ENCODE measurements at places on chromosomes 5 and 9.
A peak's percentile ranks its signal among the peaks of the same experiment; 100 is the strongest.

DNA sequence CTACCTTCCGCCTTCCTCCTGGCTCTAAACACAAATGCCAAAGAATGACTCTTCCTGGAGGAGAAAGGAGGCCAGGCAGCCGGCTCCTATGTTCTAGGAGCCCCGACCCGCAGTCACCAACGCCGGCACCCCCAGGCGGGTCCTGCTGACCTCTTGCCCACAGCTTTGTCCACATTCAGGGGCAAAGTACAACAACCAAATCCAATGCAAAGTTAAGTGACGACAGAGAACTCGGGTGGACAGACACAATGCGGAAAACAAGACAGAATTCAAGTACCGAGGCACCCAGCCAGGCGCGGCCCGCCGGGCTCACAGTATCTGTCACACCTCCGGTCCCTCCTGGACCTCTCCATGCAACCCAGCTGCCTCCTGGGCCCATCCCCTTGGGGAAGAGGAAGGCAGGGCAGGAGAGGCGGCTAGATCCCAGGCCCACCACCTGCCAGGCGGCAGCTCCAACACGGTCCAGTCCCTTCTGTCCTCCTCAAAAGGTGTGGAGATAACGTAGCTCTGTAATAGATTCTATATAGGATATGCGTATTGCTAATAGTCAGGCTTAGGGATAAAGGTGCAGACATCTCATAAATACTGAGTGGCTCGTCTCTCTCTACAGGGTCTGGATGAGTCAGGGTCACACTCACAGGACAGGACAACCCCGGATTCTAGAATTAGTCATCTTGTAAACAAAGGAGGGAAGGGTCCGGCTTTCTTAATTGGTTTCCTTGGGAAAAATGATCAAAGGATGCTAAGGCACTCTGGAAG, 46.9 kb upstream of the UBAC1 start:
- no peak for DNase-seq

- no peak for DNase-seq
Measured at GRCh38 chr9:124708074-124708473, 63.0 kb downstream of the NR6A1 start.

- peak; percentile 13 for DNase-seq
Measured at GRCh38 chr9:90880669-90881068, 79.0 kb downstream of the SYK start.

- DNase-seq, result peak; percentile 92
Measured at GRCh38 chr5:113202746-113203716, 226.4 kb downstream of the DCP2 start.

DNA sequence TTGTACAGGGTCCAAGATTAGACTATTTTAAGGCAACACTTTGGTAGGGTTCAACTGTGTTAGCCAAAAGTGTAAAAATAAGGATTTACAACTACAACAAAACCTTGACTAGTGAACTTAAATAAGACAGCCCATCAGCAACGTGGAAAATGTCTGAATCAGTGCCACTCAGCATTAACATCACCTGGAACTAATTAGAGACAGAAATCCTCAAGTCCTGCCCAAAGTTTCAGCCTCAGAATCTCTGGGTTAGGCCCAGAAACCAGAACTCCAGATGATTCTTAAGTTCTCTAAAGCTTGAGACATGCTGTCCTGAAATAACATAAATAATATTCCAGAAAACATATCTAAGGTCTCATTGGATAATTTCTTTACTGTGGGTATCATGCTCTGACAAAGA, 118.6 kb downstream of the SEMA6A start:
- no peak for DNase-seq

DNA sequence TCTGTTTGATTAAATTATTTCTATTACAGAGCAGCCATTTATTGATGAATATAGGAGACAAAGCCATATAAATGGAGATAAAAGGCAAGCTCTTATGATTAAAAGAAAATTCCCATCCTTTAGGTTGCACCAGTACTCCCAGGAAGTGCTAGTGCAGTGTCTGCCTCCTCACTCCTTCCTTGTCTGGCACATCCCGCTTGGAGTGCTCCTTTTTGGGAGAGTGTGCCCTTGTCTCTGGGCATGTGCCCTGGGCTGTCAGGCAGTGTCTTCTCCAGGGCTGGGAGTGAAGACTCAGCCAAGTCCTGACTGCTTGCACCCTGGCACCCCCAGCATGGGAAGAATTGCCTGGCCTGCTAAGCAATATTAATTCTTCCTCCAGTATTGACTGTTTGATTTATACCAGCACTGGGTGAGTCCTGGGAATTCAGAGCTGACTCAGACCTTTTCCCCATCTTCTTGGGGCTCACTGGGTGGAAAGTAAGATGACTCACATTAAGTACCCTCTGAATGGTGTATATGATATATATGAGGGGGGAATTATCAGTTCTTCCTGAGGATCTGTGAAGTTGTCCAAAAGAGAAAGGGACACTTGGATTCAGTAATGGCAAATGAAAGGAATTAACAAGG, 62.1 kb downstream of the ZSWIM6 start:
- DNase-seq, result no peak

- peak; percentile 63 for DNase-seq
Measured at GRCh38 chr5:160923936-160924710, 72.1 kb upstream of the ATP10B start.

GRCh38 chr5:154697371-154697770, 57.8 kb upstream of the LARP1 start:
- no peak for DNase-seq

- no peak for DNase-seq
Measured at GRCh38 chr5:147957901-147958300, 51.6 kb upstream of the C5orf46 start.

- no peak for DNase-seq
Measured at GRCh38 chr9:78866207-78867132, 569.5 kb downstream of the PSAT1 start.

DNA sequence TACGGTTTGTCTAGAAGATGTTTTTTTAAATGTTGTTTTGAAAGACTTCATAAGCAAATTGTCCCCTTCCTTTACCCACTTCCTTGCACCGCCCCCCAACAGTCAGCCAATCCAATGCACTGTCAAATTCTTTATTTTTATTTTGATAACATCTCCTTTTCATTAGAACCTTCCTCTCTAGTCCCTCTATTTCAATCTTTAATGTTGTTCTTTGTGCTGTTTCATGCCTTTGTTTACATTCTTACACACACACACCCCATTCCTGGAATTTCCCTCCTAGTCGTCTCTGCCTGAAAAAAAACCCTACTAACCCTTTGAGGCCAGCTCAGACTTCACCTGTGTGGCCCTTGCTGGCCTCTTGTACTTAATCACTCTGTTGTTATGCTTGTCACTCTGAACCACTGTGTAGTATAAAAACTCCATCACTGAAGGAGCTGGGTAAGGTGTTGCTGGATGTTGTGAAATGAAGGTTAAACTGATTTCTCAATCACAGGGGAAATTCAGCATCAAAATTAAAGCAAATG, 133.4 kb downstream of the UGCG start:
- DNase-seq, result no peak

DNA sequence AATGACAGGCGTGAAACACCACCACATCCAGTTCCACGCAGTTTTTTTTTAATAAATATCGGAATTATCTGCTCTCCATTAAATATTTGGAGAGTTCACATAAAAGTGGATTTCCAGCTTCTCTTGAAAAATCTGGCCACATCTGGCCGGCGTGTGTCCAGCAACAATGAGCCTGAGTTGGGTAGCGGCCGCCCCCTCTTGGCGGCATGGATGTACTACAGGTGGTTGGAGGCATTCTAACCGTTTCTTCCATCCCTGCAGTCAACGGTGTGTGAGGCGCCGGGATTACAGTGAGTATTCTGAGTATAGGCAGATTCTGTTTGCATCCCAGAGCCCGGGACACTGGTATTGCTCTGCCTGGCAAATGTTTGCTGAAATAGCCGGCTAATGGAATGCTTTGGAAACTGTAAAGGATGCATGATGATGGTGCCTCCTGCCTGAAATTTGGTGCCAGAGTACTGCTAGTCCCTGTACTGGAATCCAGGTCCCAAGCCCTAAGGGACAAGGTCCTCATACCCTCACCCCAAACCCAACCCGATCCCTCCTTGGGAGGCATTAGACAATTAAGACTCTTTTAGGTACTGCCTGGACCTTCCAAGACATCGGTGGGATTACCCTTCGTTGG, 13.6 kb upstream of the GM2A start:
- peak; percentile 65 for DNase-seq

DNA sequence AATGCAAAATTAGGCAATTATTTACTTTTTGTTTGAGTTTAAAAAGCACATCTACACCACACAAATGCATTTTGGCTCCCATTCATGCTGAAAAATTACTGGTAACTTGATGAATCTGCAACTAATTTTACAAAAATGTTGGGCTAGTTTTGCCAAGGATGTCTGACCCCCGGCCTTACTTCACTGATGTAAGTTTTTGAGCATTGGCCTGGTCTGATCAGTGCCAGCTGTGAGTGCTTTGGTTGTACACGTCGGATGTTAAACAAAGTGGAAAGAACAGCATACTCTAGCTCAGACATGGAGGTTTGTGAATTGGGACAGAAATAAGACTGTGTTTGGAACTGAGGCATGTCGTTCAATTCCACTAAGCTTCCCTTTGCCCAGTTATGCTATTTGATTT, 1044.2 kb downstream of the TLE4 start:
- DNase-seq, result no peak

GRCh38 chr9:125464591-125465385, 203.2 kb downstream of the GAPVD1 start:
- no peak for DNase-seq

- no peak for DNase-seq
Measured at GRCh38 chr5:180563994-180564393, 27.3 kb downstream of the SCGB3A1 start.

GRCh38 chr5:132501629-132501956, 11.0 kb upstream of the IRF1 start:
- DNase-seq, result no peak

- no peak for DNase-seq
Measured at GRCh38 chr5:76986825-76987526, 34.1 kb downstream of the CRHBP start.

GRCh38 chr9:75389101-75389500, 300.8 kb downstream of the OSTF1 start:
- DNase-seq, result no peak

DNA sequence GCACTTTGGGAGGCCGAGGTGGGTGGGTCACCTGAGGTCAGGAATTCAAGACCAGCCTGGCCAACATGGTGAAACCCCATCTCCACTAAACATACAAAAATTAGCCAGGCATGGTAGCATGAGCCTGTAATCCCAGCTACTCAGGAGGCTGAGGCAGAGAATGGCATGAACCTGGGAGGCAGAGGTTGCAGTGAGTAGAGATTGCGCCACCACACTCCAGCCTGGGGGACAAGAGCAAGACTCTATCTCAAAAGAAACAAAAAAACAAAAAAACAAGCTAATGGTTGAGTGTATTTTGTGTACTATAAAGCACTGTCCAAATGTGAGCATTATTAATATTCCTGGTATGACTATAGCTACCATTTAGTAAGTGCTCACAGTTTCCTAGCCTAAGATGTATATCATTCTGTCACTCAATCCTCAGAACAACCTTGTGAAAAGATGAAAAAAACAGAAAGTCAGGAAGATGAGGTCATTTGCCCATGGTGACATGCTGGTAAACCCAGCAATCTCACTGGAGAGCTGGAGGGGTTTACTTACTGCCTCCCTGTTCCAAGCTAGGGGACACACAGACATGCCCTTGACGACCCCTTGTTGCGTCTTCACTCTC, 27.7 kb downstream of the ARHGEF37 start:
- no peak for DNase-seq

DNA sequence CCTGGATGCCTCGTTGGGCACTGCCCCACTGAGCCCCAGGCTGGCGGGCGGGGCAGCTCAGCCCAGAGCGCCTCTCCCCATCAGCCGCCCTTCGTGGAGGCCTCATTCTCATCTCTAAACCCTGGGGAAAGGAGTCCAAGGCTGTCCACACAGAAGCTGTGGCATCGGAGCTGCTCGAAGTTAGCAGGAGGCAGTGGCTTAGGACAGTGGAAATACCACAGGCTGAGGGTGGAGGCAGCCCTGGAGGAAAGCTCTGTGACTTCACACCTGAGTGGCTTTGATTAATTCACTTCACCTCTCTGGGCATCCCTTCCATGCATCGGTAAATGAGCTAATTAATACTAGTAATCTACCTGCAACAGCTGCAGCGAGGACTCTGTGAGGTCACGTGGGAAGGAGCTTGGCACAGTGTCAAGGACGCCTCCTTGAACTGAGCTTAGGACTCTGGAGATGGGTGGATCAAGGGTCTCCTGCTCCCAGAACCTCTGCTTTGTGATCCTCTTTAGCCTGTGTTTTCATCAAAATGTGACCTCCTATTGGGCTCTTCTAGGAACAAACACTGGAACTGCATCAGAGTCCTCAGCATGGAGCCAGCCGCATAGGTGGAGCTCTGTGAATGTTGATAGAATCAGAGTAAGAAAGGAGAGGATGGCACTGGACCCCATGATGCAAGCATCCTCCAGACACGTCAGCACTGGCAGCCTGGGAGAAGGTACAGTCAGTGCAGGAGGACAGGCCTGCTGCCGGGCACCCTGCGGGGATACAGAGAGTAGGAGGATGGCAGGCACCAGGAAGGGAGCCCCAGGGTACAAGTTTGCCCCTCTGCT, 842 bp upstream of the ANGPTL2 start:
- no peak for DNase-seq

DNA sequence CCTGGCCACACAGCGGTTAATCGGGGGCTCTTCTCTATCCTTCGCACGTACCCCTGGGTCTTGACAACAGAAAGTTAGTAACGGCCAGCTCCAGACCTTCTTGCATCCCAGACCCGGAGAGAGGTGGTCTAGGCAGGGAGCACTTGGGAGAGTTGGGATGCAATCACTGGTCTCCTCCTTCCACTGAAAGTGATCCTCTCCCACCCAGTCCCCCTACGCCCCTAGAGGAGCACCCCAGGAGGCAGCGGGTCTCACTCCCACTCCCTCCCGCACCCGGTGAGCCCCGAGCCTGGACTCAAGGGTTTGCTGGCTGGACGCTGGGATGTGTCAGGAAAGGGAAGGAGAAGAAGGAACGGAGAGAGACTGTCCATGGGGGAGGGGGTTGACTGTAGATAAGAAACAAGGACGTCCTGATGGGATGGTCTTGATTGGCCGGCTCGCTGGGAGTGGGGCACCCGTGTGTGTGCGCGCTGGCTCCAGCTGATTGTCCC, 2.0 kb downstream of the RORB start:
- peak; percentile 53 for DNase-seq

DNA sequence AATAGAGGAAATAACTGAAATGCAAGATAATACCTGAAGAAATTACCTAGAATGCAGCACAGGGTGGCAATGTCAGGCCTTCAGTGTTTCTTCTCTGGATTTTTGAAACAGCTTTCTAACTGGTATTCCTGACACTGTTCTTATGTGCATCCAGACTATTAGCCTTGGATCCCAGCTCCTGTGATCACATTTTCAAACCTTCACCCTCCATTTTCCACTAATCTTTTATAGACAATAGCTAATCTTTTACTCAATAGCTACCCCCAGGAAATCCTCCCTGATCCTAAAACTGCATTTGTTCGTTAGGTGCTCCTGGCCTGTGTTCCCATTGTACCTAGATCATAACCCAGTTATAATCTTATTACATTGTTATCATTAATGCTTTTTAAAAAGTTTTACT, 101.5 kb upstream of the DHFR start:
- DNase-seq, result no peak

GRCh38 chr5:96459313-96460121, 26.5 kb upstream of the PCSK1 start:
- no peak for DNase-seq

GRCh38 chr9:123120131-123120530, 86.7 kb downstream of the GPR21 start:
- no peak for DNase-seq

Measured in ecto neural progenitor cell (in vitro differentiated cells).